ENCODE measurements at places on chromosomes 3 and 15. TPM values are rescaled to one million over a fixed set of nuclear protein-coding genes. Genes with fewer than 3 reads are reported as not detected.

GRCh38 chr15:83656192-83656591 lies 2.3 kb downstream of the ADAMTSL3 start:
- peaks cover 30% of the 10 kb centered on the region for H3K27me3 ChIP-seq
- no peaks in the 10 kb centered on the region for H3K36me3 ChIP-seq
- no peak for DNase-seq

GRCh38 chr3:38354588-38355330 lies 8.2 kb downstream of the XYLB start:
- H3K36me3 ChIP-seq, result no peaks in the 10 kb centered on the region
- no peak for DNase-seq
- no peaks in the 10 kb centered on the region for H3K4me1 ChIP-seq
- no peak overlapping the region for H3K4me3 ChIP-seq

- no peaks in the 10 kb centered on the region for H3K27me3 ChIP-seq
- peaks cover 12% of the 10 kb centered on the region for H3K36me3 ChIP-seq
- no peak overlapping the region for H3K4me3 ChIP-seq
- peaks cover 11% of the 10 kb centered on the region for H3K4me1 ChIP-seq
Measured at GRCh38 chr3:171175741-171176234, 149.3 kb upstream of the SLC2A2 start.

GRCh38 chr3:102141928-102142239 lies 292.6 kb downstream of the NFKBIZ start:
- H3K27ac ChIP-seq, result no peak overlapping the region
- H3K4me1 ChIP-seq, result peaks cover 2% of the 10 kb centered on the region
- H3K4me3 ChIP-seq, result no peak overlapping the region
- no peaks in the 10 kb centered on the region for H3K36me3 ChIP-seq
- H3K27me3 ChIP-seq, result peaks cover 15% of the 10 kb centered on the region

GRCh38 chr3:49171119-49171774 lies at the start of gene KLHDC8B:
Gene KLHDC8B (plus strand): TSS chr3:49171598. CDS start chr3:49172770, 1,172 bp downstream.
- peak; percentile 82 for DNase-seq
- H3K4me3 ChIP-seq, result peak within 1 kb of the TSS; percentile 86
- H3K27me3 ChIP-seq, result no peaks in the 10 kb centered on the region
- no peaks in the 10 kb centered on the region for H3K36me3 ChIP-seq
- H3K4me1 ChIP-seq, result peaks cover 7% of the 10 kb centered on the region

DNA sequence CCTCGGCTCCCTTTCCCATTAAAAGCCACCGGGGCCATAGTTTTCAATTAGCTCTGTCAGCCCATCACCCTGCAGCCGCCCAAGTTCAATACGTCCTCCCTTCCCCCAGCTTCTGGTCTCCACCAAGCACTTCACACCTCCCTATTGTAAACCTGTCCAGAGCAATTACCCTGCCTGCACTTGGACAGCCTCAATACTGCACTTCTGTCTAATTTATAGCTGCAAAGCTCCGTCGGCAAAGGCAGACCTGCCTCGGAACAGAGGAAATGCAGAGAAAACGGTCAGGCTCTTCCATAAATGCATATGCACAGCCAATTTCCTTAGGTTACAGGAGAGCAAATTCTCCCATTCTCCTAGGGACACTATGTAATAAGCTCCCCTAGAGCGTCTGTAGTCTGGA lies 21.9 kb downstream of the LRIG1 start:
- H3K36me3 ChIP-seq, result no peaks in the 10 kb centered on the region
- DNase-seq, result no peak
- H3K27ac ChIP-seq, result peak overlapping the region; percentile 78

- H3K4me3 ChIP-seq, result peak overlapping the region; percentile 72
- peaks cover 15% of the 10 kb centered on the region for H3K4me1 ChIP-seq
- no peaks in the 10 kb centered on the region for H3K27me3 ChIP-seq
- peak; percentile 32 for DNase-seq
Measured at GRCh38 chr3:48952510-48953118, 34.0 kb downstream of the ARIH2 start.

DNA sequence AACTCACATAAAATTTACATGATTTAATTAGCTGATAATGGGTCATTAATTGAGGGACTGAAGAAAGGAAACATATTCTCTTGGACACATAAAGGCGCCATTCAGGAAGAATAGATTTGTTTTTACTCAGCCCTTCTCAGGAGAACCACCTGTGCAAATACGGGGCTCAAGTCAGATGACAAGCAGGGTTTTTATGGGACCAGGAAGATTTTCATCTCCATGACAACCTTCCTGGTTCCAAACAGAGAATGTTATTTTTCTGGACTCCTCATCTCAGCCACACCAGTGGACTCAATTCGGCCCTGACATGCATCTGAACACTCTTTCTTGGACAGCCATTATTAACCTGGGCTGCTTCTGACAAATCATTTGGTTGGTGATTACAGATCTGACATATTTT lies 120.5 kb downstream of the PDZRN3 start:
- H3K27ac ChIP-seq, result no peak overlapping the region
- H3K4me1 ChIP-seq, result no peaks in the 10 kb centered on the region
- H3K36me3 ChIP-seq, result no peaks in the 10 kb centered on the region
- no peak for DNase-seq

- no peaks in the 10 kb centered on the region for H3K36me3 ChIP-seq
- no peak overlapping the region for H3K4me3 ChIP-seq
- DNase-seq, result no peak
- H3K4me1 ChIP-seq, result peaks cover 16% of the 10 kb centered on the region
- H3K27ac ChIP-seq, result no peak overlapping the region
Measured at GRCh38 chr3:194257151-194257621, 93.9 kb downstream of the CPN2 start.

GRCh38 chr3:176776622-176777175 lies 420.6 kb downstream of the TBL1XR1 start:
- no peaks in the 10 kb centered on the region for H3K27me3 ChIP-seq
- no peaks in the 10 kb centered on the region for H3K4me1 ChIP-seq
- no peak overlapping the region for H3K27ac ChIP-seq
- H3K4me3 ChIP-seq, result no peak overlapping the region

DNA sequence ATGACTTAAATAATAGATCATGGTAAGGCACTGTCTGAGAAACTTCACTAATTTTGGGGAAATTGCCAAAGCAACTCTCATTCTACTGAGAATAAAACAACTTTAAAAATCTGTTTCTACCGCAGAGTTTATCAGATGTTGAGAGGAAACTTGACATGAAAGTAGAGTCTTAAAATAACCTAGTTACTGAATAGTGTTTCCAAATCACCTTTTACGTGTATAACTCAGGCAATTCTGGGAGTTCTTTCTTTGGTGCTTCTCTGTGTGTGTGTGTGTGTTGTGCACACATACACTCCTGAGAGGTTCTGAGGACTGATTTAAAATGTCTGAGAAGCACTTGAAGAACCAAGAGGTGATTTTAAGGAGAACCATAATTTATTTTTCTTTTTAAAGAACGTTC lies 236.6 kb downstream of the SV2B start:
- H3K36me3 ChIP-seq, result peaks cover 2% of the 10 kb centered on the region
- peaks cover 15% of the 10 kb centered on the region for H3K4me1 ChIP-seq
- H3K27me3 ChIP-seq, result peaks cover 8% of the 10 kb centered on the region
- DNase-seq, result no peak

GRCh38 chr3:58357402-58357801 lies 24.7 kb downstream of the PXK start:
- no peak for DNase-seq
- peaks cover 2% of the 10 kb centered on the region for H3K36me3 ChIP-seq
- no peaks in the 10 kb centered on the region for H3K27me3 ChIP-seq

DNA sequence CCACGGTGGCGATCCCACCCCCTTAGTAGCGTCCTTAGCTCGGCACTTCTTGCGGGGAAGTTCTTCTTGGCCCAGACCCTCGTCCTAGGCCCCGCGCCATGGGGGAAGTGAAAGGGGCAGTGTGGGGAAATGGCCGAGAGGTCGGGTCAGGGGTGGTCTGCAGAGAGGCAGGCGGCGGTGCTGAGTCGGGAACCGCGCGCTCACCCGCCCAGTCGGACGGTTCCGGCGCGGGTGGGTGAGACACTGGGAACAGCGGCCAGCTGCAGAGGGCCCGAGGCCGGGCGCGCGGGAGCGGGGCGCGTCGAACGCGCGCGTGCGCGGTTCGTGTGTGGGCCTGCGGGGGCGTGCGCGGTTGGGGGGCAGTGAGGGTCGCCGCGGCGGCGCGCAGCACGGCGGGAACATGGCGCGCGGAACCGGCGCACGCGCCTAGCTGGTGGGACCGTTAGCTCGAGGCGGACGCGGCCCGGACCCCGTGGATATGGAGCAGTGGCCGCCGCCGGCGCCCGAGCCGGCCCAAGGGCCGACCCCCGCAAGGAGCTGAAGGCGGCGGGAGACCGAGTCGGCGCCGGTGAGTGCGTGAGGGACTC lies 246.9 kb downstream of the GOLGA6L6 start:
- no peaks in the 10 kb centered on the region for H3K36me3 ChIP-seq
- no peaks in the 10 kb centered on the region for H3K27me3 ChIP-seq
- no peaks in the 10 kb centered on the region for H3K4me1 ChIP-seq
- H3K27ac ChIP-seq, result no peak overlapping the region
- no peak overlapping the region for H3K4me3 ChIP-seq
- DNase-seq, result no peak

- no peak for DNase-seq
- no peaks in the 10 kb centered on the region for H3K27me3 ChIP-seq
- no peaks in the 10 kb centered on the region for H3K4me1 ChIP-seq
- H3K36me3 ChIP-seq, result no peaks in the 10 kb centered on the region
Measured at GRCh38 chr3:105907777-105908176, 39.0 kb upstream of the CBLB start.

DNA sequence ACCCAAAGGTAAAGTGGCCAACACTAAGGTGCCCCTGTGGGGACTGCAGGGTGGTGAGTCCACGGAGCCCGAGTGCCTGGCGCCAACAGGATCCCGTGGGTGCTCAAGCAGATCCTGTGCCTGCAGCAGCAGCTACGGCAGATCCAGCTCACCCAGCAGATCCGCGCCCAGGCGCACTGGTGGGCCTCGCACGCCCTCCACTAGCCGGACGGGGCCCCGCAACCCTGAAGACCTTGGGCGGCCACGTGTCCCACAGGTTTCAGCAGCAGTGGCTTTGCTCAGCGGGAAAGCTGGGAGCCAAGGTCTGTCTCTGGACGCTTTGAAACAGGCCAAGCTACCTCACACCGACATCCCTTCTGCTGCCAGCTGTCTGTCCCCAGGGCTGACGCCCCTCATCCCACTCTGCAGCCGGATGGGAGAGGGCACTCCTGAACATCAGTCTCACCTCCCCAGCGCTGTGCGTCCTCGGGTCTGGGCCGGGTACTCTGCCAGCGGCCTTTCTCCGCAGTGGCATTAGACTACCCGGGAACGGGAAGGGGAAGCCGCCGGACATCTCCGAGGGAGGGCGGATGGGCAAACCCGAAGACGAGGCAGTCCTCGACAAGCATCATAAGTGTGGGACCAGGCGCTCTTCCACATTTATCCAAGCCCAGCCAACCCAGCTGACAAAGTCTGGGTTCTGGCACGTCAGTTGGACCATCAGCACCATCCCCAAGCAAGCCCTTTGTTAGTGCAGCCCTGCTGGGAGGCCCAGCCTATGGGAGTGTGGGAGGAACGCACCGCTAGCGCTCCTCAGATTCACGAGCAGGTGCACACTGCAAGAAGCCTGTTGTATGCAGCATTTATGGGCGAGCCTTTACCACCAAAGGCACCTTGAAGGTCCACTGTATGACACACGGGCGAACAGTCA lies 212.6 kb upstream of the UBE2E2 start:
- no peak overlapping the region for H3K27ac ChIP-seq
- no peak for DNase-seq
- H3K4me1 ChIP-seq, result no peaks in the 10 kb centered on the region
- H3K36me3 ChIP-seq, result no peaks in the 10 kb centered on the region
- H3K4me3 ChIP-seq, result no peak overlapping the region
- no peaks in the 10 kb centered on the region for H3K27me3 ChIP-seq

DNA sequence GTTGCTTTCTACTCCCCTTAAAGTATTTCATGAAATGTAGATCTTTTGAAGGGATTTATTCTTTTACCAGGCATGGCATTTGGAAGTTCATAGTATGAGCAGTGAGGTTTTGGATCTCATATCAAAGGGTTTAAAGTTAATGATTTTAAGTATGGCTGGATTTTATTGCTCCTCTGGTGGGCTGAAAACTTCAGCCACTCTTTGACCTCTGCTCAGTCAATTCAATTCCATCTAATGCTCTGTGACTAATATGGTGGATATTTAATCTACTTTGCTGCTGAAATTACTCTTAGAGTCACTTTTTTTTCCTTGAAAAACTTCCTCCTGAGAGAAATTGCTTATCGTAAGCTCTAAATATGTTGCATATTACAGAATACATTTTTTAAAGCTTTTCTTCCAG lies 218.6 kb downstream of the NR2F2 start:
- H3K4me3 ChIP-seq, result no peak overlapping the region
- no peak overlapping the region for H3K27ac ChIP-seq
- no peaks in the 10 kb centered on the region for H3K4me1 ChIP-seq

DNA sequence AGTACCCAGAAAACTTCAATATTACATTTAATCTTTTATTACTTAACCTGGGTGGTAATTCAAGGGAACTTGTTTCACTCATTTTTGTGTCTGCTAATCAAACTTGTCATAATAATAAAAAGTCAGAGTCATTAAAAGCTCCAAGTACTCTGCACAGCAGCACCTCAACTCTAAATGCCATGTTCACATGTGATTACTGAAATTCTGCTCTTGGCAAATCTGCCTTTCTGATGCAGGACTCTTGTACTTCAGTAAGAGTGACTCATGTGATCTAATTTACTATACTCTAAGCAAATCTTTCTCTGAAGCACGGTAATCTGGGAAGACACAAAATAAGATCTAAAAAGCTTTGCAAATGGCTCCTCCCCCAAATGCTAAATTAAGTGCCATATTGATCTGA lies 6.4 kb downstream of the ROBO1 start:
- H3K4me1 ChIP-seq, result no peaks in the 10 kb centered on the region
- H3K27me3 ChIP-seq, result no peaks in the 10 kb centered on the region
- no peaks in the 10 kb centered on the region for H3K36me3 ChIP-seq
- no peak for DNase-seq
- H3K27ac ChIP-seq, result no peak overlapping the region

Gene KIF15
- total RNA-seq, result 0.16 TPM

Gene GOLGA6L10
- total RNA-seq, result 1.9 TPM

Gene SAXO2
- 0.68 TPM for total RNA-seq

Gene B3GALNT1
- total RNA-seq, result 1.4 TPM

Gene CRYGS
- total RNA-seq, result 4.3 TPM
